NCI-H2081 treated with DMSO at 0.1 percent for 48 hours (cell line): ENCODE measurements at places on chromosomes 5 and 9.

DNA sequence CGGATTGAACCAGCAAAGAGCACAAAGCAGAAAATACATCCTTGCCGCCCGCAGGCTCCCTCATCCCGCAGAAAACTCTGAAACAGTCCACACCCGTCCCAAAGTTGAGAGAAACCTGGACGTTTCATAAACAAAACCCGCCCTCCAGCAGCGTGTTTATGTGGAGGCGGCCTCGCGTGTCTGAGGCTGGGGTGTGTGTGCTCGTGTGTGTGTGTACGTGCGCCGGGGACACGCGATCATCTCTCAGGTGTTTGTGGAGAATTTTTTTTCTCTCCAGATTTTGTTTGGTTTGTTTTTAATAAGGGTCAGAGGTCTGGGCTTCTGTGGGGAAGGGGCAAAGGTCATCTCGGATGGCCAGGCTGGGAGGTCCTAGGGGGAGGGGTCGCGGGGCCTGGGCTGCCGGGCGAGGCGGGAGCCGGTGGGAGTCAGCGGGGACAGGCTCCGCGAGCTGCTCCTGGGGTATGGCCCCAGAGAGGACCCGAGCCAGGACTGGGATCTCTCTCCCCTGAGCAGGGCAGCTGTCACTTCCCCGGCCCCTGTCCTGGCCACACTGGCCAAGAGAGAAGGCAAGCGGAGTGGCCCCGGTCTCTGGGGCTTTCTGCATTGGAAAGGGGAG is 206.4 kb downstream of the C9orf50 start:
- DNase-seq = no peak

GRCh38 chr9:1400983-1401382 is 350.8 kb downstream of the DMRT2 start:
- no peak for DNase-seq

GRCh38 chr9:128149001-128149701 is at the start of gene LCN2:
TSS of gene LCN2 (plus strand) at chr9:128149453. CDS start at chr9:128149526, 73 bp downstream.
- DNase-seq = no peak

GRCh38 chr9:92019658-92020057 is 69.6 kb upstream of the ROR2 start:
- no peak for DNase-seq

GRCh38 chr5:75678155-75678554 is 39.1 kb downstream of the POC5 start:
- DNase-seq = no peak

- no peak for DNase-seq
These were observed 353 bp downstream of the SH3PXD2B start for GRCh38 chr5:172453986-172454357.

GRCh38 chr9:116934131-116934530 is 247.0 kb downstream of the TRIM32 start:
- DNase-seq = no peak

GRCh38 chr9:129031514-129031913 is 3.4 kb upstream of the SH3GLB2 start:
- DNase-seq = no peak

DNA sequence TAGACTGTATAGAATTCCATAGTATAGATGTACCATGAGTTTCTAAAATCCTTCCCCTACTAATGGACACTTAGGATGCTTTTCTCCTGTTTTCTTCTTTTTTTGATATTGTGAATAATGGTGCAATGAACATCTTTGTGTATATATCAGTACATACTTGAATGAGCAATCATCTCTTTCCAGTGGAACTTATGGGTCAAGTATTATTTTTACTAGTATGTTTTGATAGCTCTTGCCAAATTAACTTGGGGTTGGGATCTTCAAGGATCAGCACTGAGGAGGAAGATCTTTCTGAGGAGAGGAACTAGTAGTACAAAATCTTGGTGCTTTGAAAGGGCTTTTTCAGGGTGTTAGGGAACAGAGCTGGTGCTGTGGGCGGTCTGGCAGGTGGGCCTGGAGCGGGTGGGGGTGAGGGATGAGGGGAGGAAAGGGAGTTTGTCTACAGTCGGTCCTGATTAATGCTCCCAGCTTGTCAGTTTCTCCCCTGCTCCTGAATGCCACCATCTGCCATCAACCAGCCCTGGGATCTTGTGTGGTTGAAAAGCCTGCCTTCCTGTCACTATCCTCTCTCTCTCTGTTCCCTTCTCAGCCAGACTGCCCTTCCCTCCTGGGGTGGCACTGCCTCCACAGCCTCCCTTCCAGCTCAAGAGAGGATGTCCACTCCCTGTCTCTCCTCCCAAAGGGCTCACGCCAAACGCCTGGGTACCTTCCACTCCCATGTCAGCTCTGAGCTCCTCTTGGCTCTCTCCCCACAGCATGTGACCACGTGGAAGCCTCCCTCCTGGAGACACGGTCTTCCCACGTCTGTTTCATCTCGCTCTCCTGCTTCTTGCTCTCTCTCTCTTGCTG is 185.9 kb downstream of the DAB2IP start:
- DNase-seq = no peak

- DNase-seq = no peak
These were observed 43.6 kb upstream of the TNFSF15 start for GRCh38 chr9:114849450-114849849.

GRCh38 chr9:86486891-86487837 is 133.0 kb upstream of the TUT7 start:
- DNase-seq = no peak

DNA sequence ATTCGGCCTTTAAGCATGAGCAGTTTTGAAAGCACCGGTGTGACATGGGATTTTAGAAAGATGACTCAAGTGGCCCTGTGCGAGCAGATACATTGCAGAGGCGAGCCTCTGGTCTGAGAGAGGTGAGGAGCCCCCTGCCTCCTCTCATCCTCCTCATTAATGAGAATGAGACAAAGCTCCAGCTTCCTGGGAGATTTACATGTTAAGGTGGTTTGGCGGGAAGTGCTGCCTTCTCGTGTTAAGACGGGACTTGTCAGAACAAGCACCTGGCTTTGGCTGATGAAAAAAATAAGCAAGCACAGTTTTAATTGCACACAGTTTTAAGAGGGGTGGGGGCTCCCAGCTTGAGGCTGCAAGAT is 68.1 kb downstream of the ACTL7B start:
- no peak for DNase-seq

GRCh38 chr5:6723816-6724300 is 10.6 kb downstream of the TENT4A start:
- no peak for DNase-seq

DNA sequence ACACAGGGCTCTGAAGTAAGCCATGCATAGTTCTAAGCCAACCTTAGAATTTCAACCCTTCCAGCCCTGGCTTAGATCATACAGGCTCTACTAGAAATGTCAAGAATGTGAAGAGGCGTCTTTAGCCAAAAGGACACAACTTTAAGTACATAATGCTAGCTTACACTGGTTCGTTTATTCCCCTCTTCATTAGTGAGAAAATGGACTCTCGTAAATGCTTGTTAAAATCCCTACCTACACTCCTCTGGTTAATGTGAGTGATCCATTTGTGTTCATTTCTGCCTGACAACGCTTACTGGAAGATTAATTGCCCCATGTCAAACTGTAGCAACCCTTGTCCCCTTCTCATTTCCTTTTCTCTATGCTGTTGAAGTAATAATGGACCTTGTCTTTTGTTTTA is 149.3 kb upstream of the POU5F2 start:
- no peak for DNase-seq

GRCh38 chr5:162091336-162091735 is 23.8 kb downstream of the GABRG2 start:
- no peak for DNase-seq

- DNase-seq = no peak
These were observed 70.9 kb downstream of the EGFLAM start for GRCh38 chr5:38329132-38329715.

- DNase-seq = no peak
These were observed 404 bp downstream of the MRNIP start for GRCh38 chr5:179858241-179858585.

- no peak for DNase-seq
These were observed 195.0 kb downstream of the ADAMTSL1 start for GRCh38 chr9:18668944-18669343.

- DNase-seq = no peak
These were observed 85.8 kb upstream of the ALDH1A1 start for GRCh38 chr9:73038613-73039012.

- DNase-seq = no peak
These were observed 9.0 kb downstream of the PPP3R2 start for GRCh38 chr9:101585740-101586139.

GRCh38 chr5:64518793-64519192 is 13.0 kb downstream of the RGS7BP start:
- DNase-seq = no peak

- no peak for DNase-seq
These were observed 22.6 kb downstream of the PSMD5 start for GRCh38 chr9:120820095-120820494.

- no peak for DNase-seq
These were observed 759.7 kb downstream of the BRINP1 start for GRCh38 chr9:118609355-118610044.

GRCh38 chr5:180618829-180619562 is 27.7 kb upstream of the SCGB3A1 start:
- no peak for DNase-seq

- DNase-seq = no peak
These were observed 25.6 kb downstream of the SLC31A1 start for GRCh38 chr9:113246928-113247327.

DNA sequence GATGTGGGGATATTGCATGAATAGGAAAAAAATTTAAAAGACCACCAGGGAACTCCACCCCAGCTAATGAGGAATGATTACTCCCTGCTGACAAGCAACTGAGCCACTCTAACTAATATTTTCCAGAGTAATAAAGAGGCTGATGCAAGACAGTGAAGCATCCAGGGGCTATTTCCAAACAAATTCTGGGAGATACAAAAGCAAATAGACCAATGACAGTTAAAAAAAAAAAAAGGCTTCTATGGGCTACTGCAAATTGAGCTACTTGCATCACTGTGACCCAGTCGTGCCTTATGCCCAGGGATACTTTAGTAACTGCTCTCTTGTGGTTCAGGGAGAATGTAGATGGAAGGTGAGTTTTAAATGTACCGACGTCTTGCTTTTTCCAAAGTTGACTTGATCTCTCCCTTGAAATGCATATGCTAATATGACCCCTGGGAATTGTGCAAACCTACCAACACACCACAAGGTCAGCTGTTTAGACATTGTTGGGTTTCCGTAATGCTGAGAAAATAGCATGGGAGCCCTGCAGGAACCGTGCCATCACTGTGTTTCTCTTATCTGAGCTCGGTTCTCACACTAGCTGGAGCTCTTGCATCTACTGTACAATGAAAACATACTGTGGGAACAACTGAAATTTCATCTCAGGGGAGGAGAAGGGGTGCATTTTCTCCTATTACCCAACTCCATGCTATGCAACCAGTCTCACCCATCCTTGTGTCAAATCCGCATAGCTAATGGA is 250.6 kb upstream of the MAP3K1 start:
- no peak for DNase-seq

DNA sequence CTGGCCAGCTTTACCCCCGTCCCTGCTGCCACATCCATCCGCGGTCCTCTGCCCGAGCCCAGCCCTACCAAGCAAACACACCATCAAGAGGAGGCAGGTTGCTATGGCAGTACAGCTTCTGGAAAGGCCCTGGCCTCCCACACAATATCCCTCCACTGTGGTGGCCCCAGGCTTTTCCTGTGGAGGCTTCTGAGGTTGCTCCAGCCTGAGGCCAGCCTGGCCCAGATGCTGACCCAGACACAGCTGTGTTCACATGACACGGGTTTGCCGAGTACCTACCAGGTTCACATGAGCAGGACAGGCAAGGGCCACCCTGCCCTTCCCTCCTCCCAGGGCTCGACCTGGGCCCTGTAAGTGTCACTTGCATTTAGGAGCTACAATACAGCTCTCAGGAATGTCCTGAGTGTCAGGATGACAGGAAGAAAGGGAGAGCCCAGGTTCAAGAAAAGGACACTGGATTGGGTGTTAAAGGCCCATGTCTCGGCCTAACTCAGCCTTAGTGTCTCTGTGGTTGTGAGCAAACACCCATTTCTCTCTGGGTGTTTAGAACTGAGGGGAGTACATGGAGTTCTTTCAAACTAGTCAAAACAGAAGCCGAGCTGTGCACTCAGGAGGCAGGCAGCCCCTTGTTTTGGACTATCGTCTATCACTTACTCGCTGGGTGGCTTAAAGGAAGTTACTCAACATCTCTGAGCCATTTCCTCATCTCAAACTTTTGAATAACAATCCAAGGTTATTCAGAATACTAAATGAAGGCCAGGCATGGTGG is 40.2 kb downstream of the NAIF1 start:
- no peak for DNase-seq

GRCh38 chr5:98942847-98943246 is 14.0 kb upstream of the CHD1 start:
- DNase-seq = no peak

- DNase-seq = no peak
These were observed 408.2 kb downstream of the PRR16 start for GRCh38 chr5:120872297-120872696.

GRCh38 chr9:108105885-108106284 is 616.3 kb upstream of the KLF4 start:
- no peak for DNase-seq

DNA sequence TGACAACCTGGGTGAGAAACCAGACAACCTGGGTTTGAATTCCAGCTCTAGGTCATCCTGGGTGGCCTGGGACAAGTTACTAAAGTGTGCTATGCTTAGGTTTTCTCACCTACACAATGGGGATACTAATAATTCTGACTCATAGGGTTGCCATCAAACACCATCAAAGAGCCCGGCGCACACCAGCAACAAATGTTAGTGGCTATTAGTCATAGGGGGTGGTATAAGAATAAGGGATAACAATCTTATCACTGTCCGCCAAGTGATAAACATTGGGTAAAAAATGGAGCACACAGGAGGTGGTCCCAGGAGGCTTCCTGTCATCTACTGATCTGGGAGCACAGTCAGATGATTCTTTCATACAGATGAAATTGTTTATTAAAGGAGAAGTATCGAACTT is 61.4 kb upstream of the AFAP1L1 start:
- DNase-seq = no peak

- no peak for DNase-seq
These were observed 22.0 kb downstream of the ADAMTS2 start for GRCh38 chr5:179323026-179323870.

DNA sequence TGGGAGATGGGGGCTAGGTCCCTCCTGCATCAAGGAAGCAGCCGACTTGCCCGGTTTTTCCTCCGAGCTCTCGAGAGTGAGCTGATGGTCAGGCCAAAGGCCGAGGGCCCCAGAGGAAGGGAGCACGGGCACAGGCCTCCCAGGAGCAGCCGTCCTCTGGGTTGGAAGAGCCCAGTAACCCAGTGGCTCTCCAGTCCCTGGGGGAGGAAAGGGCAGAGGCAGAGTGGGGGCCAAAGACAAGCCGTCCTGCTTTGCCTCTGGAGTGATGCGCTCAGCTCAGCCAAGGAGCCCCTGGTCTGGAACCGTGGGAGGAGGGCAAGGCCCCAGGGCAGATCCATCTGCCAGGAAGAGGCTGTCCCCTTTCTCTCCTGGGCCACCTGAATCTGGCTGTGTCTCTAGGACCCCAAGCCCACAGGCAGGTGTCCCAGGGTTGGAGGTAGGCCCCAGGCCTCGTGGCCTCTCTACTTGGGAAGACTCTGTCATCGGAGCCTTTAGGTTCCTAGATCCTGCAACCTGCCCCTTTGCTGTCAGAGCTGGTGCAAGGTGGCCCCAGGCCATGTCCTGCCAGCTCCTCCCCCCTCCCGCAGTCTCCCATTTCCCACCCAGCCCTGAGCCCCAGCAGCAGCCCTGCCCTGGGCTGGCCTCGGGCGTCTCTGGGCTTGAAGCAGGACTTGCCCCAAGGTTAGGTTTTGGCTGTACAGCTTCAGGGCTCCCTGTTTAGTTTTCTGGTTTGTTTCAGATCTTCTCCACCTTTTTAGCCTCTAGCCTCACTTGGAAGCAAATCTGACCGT is 224.1 kb downstream of the CACNA1B start:
- DNase-seq = no peak

GRCh38 chr5:143551820-143552251 is 148.3 kb upstream of the NR3C1 start:
- DNase-seq = no peak
